ENCODE measurements at places on chromosomes 5 and 9. TPM values are rescaled to one million over a fixed set of nuclear protein-coding genes. Genes with fewer than 3 reads are reported as not detected.

DNA sequence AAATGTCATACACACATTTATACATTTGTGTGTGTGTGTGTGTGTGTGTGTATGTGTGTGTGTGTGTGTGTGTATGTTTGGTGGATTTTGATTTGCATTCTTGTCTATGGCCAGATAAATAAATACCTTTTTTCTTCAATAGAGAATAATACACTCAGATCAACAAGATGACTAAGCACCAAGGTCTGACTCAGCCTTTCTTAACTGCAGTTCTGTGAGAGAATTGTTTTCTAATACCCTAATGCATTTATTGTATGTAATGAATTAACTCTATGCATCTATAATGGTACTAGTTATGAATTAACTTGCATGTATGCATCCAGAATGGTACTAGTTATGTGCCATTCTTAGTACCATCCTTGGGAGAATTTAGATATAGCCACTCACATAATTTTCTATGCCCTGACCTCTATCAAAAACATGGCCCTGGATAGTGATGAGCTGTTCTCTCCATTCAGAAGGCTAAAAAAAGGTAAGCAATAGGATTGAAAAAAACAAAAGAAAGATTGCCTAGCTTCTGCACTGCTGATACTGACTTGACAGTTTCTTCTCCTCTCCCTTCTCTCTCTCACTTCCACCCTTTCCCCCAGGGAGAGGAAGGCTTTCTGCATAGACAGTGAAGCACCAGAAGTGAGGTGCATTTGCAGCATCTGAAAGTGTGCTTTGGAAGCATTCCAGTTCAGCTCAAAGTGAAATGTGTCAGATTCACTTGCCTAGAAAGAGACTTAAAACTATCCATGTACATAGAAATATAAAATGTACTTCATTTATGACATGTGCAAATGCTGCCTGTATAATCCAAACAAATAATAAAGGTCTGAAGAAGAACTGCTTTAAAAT is 55.1 kb upstream of the CCDC112 start:
- DNase-seq = peak; percentile 55

GRCh38 chr9:86354818-86355309 is 654 bp upstream of the TUT7 start:
- DNase-seq = peak; percentile 28

- DNase-seq = no peak
Observed at GRCh38 chr9:16552252-16552651, 318.2 kb downstream of the BNC2 start.

- no peak for DNase-seq
Observed at GRCh38 chr9:137236936-137237421, 4.1 kb upstream of the TUBB4B start.

- DNase-seq = peak; percentile 82
Observed at GRCh38 chr9:129752900-129753729, at the start of gene PTGES. TSS of gene PTGES (minus strand) at chr9:129753042. CDS start at chr9:129753012, 30 bp downstream.

- DNase-seq = no peak
Observed at GRCh38 chr5:17326600-17327037, 109.2 kb downstream of the BASP1 start.

The CDKN2A gene
- total RNA-seq = 0.25 TPM

The NCS1 gene
- 55.7 TPM for total RNA-seq

- no peak for DNase-seq
Observed at GRCh38 chr5:99587983-99588382, 659.2 kb upstream of the CHD1 start.

Data from cardiac muscle cell (in vitro differentiated cells and primary cell).